ENCODE measurements at places on chromosomes 6 and 20. TPM values are rescaled to one million over a fixed set of nuclear protein-coding genes. Genes with fewer than 3 reads are reported as not detected.

DNA sequence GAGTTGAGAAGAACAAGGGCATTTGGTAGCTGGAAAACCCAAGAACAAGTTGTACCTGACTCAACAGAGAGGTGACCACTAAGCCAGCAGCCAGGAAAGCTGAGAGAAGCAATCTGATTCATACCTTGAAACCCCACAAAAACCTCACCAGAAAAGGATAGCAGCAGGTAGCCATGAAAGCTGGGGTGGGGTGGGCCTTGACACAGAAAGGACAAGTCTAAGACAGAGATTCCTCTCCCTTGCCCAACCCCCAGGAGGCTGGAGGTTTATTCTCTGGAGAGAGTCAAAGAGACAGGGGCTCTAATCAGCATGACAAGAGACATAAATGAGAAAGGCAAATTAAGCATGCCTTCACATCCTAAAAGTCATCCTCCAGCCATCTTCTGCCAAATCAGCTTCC lies 151.7 kb upstream of the DST start:
- no peak for DNase-seq

- no peak for DNase-seq
Observed at GRCh38 chr20:62485701-62486089, 9.9 kb upstream of the GATA5 start.

GRCh38 chr20:49635866-49636265 lies 67.9 kb upstream of the PTGIS start:
- no peak for DNase-seq

- no peak for DNase-seq
Observed at GRCh38 chr6:27836141-27836782, 75.9 kb downstream of the OR2B2 start.

DNA sequence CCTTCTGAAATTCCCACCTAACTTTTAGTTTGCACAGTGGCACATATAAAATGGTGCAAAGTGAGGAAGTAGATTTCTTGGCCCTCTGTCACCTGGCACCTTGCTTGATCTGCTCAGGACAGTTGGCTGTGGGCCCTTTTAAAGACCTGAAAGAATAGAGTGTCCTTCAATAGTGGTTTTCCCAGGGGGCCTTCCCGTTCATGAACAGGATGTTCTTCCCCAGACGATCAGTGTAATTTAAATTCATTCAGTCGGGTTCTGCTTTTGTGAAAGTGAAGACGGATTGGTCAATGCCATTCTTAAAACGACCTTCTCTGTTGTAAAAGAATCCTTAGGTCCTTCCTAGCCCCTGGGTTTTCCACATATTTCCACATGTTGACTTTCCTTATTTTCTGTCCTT lies 178.5 kb downstream of the SASH1 start:
- no peak for DNase-seq

GRCh38 chr6:13708736-13709135 lies 2.9 kb downstream of the RANBP9 start:
- no peak for DNase-seq

DNA sequence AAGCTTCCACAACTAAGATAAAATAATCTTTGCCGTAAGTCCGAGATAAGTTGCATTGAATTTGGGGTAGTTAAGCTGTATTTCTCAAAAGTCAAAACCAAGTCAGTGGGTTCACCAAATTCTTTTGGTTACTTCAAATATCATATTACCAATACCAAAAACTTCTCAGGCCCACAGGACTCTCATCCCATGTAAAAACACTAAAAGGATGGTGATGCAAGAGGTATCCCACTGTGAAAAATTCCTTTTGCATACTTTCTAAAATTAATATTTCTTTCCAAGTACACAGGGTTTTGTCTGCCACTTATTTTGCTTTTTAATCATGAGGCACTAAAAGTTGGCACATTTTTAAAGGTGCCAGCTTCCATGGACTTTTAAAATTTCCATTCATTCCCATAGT lies 151.3 kb downstream of the GJA10 start:
- DNase-seq: no peak

DNA sequence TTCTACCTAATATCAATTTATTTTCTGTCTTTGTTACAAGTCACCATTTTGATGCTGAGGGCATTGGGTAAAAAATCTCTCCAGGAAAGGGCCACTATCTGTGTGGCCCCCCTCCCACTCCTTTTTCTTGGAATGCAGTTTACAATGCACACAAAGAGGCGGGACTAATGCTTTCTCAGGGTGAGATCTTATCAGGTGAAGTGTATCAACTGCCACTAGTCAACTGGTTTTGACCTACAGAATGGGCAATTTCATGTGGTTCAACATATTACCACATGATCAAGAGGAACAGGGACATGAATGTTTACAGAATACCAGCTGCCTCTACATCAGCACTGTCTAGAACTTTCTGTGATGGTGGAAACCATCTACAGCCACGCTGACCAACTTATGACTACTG lies 3.7 kb downstream of the RRBP1 start:
- no peak for DNase-seq

DNA sequence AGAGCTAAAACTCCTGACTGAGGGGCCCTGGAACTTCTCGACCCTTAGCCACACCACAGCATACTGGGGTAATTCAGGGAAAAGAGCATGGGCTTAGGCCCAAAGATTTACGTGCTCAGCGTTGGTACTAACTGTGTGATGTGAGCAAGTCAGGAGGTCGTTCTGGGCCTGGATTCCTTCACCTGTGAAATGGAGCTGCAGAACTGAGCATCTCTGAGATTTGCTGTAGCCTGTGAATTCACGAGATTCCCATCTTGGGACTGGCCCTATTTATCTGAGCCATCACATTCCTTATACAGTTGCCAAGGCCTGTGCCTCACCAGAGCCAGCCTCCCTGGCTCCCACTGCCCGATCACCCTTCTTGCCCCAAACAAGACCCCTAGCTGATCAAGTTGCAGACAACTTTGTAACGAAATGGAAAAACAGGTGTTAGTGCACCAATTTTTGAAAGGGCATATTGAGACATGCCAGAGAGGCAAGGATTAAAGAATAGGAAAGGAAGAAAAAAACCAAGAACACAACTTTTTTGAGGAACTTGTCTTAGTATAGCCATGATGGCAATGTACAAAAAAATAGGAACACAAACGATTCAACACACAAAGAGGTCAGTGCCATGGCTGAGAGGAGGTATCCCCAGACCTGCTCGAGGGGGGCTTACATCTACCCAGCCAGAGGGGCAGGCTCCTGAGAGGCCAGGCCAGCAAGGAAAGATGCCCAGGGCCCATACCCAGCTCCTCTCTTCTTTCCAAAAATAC lies 323.0 kb upstream of the JARID2 start:
- no peak for DNase-seq

GRCh38 chr6:2839195-2839981 lies 2.3 kb downstream of the SERPINB1 start:
- no peak for DNase-seq

DNA sequence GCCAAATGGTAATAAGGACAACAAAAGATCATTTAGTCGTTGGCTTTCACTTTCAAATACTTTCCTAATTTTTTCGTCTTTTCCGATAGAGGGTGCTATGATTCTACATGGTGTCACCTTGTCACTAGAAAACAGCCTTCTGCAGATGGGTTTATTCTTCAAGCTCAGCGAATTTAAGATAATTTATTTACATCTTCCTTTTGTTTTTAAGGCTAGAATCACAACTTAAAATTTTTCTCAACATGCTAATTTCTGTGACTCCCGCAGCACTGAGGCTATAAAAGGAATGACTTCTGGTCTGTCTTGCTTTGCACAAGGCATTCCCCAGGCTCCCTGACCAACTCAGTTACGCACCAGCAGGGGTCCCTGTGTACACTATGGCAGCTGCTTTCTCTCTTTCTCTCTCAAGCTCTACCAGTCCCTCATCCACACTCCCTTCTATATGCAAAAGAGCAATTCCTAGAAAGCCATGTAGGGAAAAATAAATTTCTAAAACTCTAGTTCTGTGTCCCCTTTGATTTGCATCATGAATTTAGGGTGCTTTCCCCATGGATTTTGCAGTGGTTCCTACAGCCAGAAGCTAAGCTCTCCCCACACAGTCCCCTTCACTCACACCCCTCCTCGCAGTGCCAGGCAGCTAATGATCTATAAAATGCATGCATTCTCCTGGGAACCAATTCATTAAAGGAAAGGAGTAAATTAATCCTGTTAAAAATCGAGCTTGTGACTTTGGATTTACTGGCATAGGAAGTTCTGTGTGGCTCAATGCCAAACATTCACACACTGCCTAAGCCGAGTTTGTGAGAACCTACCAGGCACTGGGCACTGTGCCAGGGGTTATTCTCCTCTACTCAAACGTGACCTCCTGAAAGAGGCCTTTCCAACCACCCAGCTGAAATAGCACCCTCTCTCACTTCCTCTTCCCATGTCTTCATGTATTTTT lies 74.5 kb downstream of the DCDC2 start:
- DNase-seq: peak; percentile 74

- DNase-seq: no peak
Observed at GRCh38 chr20:37342231-37343177, 3.4 kb upstream of the SRC start.

GRCh38 chr6:20411544-20411943 lies 9.9 kb downstream of the E2F3 start:
- no peak for DNase-seq

DNA sequence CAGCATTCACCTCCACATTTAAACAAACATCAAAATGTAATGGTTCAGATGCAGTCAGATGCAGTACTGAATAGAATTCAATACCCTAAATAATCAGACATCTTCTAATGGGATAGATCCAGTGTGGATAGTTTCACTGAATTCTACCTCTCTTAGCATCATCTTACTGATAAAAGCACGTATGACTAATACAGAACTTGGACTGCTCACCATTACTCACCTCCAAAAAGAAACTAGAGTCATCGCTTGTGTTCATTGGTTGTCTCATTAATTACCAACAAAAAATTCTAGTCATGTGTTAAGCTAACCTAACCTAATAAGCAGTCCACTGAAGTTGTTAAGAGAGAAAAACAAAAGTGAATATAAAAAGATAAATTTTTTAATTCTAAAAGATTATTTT lies 165.9 kb upstream of the IRAK1BP1 start:
- no peak for DNase-seq

DNA sequence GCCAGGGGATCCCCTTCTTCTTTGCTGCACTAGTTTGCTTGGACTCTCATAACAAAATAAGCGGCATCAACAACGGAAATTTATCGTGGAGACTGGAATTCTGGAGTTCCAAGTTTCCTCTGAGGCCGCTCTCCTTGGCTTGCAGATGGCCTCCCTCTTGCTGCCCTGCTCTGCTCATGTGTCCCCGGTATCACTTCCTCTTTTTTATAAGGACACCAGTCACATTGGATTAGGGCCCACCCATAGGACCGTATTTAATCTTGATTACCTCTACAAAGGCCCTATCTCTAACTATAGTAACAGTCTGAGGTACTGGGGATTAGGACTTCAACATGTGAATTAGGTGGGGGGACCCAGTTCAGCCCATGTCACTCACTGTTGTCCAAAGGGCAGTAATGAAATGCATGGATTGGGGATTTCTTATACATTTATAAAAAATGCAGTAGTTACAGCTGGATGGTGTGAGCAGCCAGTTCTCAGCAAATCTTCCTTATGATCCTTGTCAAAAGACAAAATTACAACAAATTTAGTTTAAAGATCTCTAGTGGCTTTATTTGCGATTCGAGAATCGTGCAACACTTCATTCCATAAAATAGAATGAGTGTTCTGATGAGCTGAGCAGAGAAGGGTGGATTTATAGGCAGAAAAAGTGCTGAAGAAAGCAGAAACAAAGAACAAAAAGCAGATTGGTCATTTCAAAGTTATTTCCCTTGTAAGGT lies 59.3 kb upstream of the AKAP12 start:
- no peak for DNase-seq

GRCh38 chr6:105069821-105070445 lies 109.9 kb downstream of the POPDC3 start:
- no peak for DNase-seq

DNA sequence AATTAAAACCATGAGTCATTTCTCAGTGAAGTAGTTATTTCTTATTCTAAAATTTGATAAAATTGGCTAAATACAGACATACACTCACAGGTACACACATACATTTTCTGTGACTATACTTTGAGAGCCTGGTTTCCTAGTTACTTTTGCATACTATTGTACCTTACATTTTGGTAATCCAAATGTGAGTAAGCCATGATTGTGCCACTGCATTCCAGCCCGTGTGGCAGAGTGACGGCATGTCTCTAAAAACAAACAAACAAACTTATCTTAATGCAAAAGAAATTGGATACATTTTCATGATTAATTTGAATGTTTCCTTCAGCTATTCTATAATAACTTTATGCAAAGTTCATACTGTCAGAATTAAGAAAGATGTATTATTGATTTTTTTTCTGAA lies 628.8 kb downstream of the GRIK2 start:
- no peak for DNase-seq

GRCh38 chr6:3326184-3326971 lies 67.6 kb downstream of the PSMG4 start:
- DNase-seq: no peak

- DNase-seq: no peak
Observed at GRCh38 chr20:11832851-11833250, 84.8 kb upstream of the BTBD3 start.

DNA sequence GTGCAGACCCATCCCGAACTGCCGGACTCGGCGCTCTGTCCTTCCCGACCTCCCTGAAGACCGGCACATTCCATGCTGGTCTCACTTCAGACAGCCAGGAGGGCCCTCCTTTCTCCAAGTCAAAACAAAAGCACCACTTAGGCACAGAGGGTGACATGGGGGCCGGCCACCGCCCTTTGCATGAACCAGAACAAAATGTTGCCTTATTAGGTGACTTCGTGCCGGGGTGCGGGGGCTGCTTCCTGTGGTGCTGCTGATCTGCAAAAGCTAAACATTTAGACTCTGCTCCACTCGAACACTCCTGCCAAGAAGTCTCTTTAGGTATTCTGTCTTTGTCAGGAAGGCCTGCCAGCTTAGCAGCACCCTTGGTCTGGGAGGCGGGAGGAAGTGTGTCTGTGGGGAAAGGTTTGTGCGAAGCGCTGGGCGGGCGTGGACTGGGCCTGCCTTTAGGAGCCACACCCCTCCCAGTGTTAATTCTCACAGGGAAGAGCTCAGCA lies 133.8 kb downstream of the SMOC2 start:
- peak; percentile 69 for DNase-seq

DNA sequence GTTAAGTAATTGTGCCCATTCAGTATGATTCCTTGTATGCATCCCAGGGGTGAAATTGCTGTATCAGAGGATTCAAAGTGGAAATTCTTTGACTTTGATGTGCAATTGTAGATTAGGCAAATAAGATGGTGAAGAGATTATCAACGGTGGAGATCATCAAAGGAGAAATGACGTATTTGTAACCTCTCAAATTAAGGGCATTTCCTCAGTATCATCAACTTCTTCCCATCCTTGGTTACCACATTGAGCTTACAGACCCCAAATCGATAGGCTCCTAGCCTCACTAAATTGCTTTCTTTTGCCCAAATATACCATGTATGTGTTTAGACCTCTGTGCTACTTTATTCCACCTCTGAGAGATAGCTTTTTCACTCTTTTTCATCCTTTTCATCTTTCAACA lies 213.1 kb upstream of the ZFP64 start:
- no peak for DNase-seq

The EMILIN3 gene
- 2.1 TPM for polyA plus RNA-seq

The PEDS1 gene
- 54.2 TPM for polyA plus RNA-seq

The FAM83B gene
- polyA plus RNA-seq: 0.72 TPM

The SIRPB1 gene
- 0.38 TPM for polyA plus RNA-seq

The MOG gene
- not detected for polyA plus RNA-seq

The RPS21 gene
- polyA plus RNA-seq: 4,730 TPM

The PROKR2 gene
- polyA plus RNA-seq: not detected

The TEAD3 gene
- 126 TPM for polyA plus RNA-seq

The GPR6 gene
- polyA plus RNA-seq: not detected

Data from urinary bladder (tissue), 4 donors.